ENCODE measurements at places on chromosomes 1 and 21. TPM values are rescaled to one million over a fixed set of nuclear protein-coding genes. Genes with fewer than 3 reads are reported as not detected.

Gene SEMA6C
- total RNA-seq: 0.48 TPM

Gene NCF2
- not detected for total RNA-seq

Gene SLC6A9
- total RNA-seq: 8.9 TPM

Gene SRGAP2B
- 13.9 TPM for total RNA-seq

Gene CERS2
- total RNA-seq: 91.0 TPM

Gene B4GALT2
- 69.8 TPM for total RNA-seq

Gene TMEM61
- total RNA-seq: not detected

Gene SIM2
- total RNA-seq: 1.2 TPM

Measured in RPMI7951 (cell line).